ENCODE measurements at places on chromosomes 5 and 9.

DNA sequence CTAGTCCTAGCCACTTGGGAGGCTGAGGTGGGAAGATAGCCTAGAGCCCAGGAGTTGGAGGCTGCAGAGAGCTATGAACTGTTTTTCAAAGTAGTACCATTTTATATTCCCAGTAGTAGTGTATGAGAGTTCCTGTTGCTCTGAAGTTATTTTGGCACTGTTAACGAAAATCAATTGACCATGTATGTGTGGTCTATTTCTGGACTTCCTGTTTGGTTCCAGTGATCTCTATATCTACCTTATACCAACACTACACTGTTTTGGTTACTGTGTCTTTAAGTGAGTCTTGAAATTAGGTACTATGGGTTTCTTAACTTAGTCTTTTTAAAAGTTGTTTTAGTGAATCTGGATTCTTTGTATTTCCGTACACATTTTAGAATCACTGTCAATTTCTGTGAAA lies 13.6 kb downstream of the SLF1 start:
- no peak for DNase-seq

- DNase-seq: no peak
Observed at GRCh38 chr5:123810253-123810652, 298.3 kb downstream of the CSNK1G3 start.

DNA sequence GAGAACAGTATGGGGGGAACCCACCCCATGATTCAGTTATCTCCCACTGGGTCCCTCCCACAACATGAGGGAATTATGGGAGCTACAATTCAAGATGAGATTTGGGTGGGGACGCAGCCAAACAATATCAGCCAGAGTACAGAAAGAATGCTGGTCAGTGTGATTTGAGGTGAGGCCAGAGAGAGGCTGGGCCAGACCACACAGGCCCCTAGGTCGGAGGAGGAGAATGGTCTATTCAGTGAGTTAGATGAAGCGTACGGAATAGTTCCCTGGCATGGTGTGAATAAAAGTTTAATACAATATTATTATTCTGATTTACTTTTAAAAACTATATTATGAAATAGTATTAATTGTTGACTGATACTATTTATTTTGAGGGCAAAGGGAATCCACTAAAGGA lies 39.7 kb downstream of the PCSK5 start:
- no peak for DNase-seq

DNA sequence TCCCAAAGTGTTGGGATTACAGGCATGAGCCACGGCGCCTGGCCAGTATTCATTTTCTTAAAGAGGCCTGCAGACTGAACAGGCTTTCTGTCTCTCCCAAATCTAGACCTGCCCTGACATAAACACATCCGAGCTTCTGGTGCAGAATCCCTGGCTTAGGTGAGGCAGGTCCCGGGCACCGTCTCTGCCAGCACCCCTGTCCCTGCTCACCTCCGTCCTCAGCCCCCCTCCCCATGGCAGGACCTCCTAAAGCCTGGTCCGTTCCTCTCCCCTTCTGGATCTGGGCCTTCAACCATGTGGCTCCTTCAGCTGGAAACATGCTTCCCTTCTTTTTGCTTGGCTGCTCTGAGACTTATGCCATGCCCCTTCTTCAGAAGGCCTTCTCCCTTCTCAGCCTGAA lies 22.7 kb upstream of the RXRA start:
- no peak for DNase-seq

- no peak for DNase-seq
Observed at GRCh38 chr9:69178583-69179011, 4.5 kb downstream of the TJP2 start.

- no peak for DNase-seq
Observed at GRCh38 chr5:39371367-39371635, 7.0 kb upstream of the C9 start.

- no peak for DNase-seq
Observed at GRCh38 chr9:93589688-93590087, 13.3 kb downstream of the PHF2 start.

- no peak for DNase-seq
Observed at GRCh38 chr5:42813533-42813932, 1.8 kb upstream of the SELENOP start.

DNA sequence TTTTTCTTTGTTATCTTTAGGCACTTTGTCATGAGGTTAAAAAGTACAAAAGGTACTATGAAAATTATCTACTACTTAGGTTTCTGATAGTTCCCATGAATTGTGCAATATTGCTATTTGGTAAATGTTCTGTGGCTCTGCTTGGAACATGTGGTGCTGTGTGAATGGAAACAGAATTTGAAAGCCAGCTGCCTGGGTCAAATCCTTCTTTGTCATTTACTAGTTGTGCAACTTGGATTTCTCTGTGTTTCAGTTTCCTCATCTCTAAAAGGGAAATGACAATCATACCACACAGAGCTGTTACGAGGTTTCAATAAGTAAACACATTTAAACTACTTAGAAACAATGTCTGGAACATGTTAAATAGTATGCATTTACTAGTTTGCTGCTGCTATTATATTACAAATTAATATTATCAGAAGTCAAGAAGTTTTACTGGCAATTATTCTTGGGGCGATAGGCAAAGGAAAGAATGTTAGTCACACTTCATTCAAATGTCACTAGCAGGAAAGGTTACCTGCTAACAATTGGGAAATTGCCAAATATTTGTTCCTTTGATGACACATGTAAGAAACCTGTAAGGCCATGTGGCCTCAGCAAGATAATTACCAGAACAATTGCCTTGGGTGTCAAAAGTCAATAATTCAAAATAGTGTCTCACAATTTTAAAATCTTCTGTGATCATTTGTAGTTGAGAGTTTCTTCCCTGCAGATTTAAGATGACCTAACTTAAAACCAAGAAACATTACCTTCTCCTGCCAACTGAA lies 184.8 kb downstream of the KIAA0825 start:
- no peak for DNase-seq

DNA sequence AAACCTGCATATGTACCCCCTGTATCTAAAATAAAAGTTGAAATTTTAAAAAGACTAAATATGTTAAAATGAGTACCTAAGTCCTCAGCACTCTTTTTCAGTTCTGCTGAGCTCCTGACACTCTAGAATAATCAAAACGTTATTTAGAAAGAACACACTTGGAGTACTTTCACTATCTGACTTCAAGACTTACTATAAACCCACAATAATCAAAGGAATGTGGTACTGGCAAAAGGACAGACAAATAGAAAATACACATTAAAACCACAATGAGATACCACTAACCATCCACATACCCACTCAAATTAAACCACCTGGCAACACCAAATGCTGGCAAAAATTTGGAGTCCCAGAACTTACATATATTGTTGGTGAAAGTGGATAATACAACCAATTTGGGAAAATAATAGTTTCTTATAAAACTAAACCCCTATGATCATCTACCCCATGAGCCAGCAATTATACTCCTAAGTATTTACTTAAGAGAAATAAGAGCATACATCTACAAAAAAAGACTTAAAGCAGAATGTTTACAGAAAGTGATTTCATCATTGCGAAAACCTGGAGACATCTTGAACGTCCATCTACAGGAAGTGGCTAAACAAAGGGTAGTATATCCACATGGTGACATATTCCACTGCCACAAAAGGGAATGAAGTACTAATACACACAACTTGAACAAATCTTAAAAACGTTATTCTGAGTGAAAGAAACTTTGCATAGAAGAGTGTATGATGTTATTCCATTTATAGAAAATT lies 12.8 kb upstream of the PRSS3 start:
- no peak for DNase-seq

DNA sequence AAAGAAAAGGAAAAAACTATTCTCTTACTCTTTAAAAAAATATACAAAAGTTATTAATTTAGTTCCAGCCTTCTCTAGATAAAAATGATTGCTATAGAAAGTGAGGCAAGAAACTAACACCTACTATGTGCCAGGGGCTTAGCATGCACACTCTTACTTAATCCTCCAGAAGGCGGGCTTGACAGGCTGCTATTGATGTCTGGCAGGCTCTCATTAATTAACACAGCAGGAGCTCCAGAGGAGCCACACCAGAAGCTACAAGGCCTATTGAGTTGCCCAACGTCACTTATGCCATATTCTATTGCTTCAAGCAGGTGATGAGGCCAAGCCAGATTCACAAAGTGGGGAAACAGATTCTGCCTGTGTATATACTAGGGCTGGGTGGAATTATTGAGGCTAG lies 54.6 kb upstream of the CLINT1 start:
- DNase-seq: no peak

GRCh38 chr9:13467157-13467556 lies 187.7 kb upstream of the MPDZ start:
- DNase-seq: no peak

GRCh38 chr5:56279291-56279690 lies 46.2 kb upstream of the ANKRD55 start:
- no peak for DNase-seq

DNA sequence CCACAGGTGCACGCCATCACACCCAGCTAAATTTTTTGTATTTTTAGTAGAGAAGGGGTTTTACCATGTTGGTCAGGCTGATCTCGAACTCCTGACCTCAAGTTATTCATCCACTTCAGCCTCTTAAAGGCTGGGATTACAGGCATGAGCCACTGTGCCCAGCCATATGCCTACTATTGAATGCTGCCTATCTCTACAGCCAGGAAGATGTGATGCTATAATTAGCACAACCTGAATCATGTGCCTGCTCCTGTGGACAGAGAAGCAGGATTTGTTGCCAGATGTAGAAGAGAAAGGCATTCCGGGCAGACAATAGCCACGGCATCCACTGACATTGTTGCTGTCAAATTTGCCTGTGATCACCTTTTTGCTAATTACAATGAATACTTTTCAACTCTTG lies 24.4 kb upstream of the MLLT3 start:
- no peak for DNase-seq

DNA sequence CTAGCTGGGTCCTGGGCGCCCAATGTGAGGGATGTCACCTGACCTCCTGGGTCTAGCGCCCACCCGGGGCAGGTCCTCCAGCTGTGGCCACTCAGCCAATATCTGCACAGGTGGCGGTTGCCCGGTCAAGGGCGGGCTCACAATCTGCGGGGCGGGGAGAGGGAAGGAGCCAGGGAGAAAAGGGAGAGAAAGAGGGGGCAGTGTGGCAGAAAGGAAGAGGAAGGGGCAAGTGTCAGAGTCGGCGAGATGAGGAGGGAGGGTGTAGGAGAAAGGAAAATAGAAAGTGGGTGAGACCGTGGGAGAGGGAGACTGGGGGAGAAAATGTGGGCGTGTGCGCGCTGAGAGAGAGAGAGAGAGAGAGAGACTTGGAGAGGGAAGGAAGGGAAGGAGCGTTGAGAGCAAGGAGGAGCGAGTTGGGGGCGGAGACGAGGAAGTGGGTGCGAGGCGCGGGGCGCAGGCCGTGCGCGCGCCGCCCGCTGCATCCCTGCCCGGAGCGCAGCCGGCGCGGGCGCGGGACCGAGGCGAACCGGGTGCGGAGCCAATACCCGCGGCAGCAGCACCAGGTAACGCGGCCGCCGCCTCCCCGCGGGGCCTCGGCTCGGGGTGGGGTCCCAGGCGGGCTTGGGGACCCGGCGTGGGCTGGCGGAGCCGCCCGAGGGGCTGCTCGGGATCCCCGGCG lies at the start of gene HRH2:
Gene HRH2 (plus strand): TSS at position 479 of the 679 bp plus-strand sequence. CDS start 25,163 bp downstream, outside the sequence.
- peak; percentile 53 for DNase-seq

DNA sequence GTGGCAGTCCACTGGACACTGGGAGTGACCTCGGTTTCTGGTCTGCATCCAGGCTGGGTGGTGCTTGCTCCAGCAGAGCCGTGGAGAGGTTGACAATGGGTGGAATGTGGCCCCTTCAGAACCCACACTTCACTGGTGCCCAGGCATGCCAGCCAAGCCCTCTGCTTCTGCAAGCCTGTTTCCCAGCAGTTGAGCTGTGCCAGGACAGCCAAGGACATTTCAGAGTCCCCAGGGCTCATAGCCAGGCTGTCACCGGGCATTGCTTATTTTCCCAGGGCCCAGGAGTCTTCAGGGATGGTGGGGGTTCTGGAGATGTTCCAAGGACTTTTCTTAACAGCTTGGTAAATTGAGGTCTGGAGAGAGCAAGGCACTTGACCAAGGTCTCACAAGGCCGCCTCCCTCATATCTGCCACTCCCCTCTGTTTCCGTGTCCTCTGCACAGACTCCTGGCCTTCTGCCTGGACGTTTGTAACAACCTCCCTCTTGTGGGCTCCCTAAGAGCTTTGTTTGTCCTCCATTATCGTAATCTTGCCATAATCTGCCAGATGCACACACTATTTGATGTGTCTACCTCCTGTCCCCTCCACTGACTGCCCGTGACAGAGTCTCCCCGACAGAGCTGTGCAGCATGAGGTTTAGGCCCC lies 3.8 kb upstream of the NDST1 start:
- DNase-seq: no peak

DNA sequence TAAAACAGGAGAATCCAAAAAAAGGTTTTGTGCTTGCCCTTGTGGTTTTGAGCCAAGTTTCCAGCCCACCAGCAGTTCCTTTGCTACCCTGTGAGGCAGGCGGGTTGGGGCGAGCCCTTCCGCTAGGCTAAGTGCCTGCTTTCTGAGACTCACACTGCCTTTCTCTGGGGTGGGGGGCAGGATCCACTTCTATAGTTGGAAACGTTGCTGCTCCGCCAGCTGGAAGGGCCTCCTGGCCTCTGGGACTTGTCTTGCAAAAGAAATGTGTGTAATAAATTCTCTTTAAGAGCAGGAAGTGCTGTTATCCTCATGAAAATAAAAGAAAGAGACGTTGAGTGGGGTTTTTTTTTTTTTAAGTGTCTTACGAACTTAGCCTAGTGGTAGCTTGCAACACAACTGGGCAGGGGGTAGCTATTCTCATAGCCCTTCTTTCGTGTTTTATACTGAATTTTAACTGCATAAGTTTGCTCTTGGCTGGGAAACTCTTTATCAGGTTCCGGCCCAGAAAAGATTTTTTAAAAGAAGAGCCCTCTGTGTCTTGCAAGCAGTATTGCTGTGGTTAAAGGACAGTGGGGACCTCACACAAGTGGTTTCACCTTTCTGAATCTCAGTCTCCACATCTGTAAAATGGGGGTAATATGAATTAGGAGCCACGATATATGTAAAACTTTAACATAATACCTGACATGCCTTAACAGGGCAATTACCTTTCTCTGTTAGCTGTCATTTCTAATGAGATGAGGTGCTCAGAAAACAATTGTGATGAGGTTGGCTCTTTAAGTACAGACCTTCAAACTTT lies 19.8 kb downstream of the JADE2 start:
- DNase-seq: no peak

DNA sequence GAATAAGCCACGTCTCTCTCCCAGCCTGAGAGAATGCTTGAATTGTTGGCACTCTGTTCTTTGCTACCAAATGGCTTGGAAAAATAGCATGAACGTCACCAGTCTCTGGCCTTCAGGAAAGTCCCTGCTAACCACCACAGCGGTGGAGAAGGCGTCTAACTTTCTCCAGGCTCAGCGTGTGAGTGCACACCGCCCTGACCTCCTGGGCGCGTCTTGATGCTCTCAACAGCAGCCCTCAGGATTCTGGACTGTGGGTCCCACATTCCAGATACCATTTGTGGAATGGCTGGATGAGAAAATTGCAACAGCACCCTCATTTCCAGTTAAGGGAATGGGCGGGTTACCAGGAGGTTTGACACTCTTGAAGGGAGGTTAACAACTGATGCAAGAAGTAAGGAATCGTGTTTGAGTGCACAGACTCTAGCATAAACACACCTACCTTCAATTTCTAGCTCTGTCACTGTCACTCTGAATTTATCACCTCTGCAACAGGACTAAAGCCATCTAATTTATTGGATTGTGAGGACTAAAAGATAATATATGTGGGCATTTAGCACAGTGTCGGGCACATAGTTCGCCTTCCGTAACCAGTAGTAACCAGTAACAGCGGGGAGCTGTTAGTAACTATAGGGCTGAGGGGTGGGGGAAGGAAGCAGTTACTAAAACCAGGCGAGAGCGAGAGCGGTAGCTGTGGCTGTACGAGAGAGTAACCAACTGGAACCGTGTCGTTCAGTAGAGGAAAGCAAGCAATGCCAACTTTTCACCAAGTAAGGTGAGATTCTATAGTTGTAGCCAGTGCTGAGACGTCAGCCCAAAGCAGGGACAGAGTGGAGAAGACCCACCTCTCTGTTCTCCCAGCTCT lies 807 bp upstream of the PLGRKT start:
- peak; percentile 56 for DNase-seq
